Smooth muscle cell of bladder (primary cell): ENCODE measurements at places on chromosomes 12 and 14. TPM values are rescaled to one million over a fixed set of nuclear protein-coding genes. Genes with fewer than 3 reads are reported as not detected.

OAS3 gene
- total RNA-seq, result 1.0 and 1.6 TPM in 2 replicates

DIO2 gene
- 2.4 and 14.1 TPM in 2 replicates for total RNA-seq

TMTC1 gene
- 83.5 and 88.6 TPM in 2 replicates for total RNA-seq

CMA1 gene
- not detected in 2 replicates for total RNA-seq

CPNE6 gene
- total RNA-seq, result not detected in 2 replicates

ACOT6 gene
- total RNA-seq, result not detected in 2 replicates

ETFBKMT gene
- 3.2 and 3.3 TPM in 2 replicates for total RNA-seq

FOXG1 gene
- total RNA-seq, result under 0.01 TPM in 2 replicates

GLT8D2 gene
- total RNA-seq, result 56.2 and 75.8 TPM in 2 replicates

AMIGO2 gene
- 15.4 and 44.7 TPM in 2 replicates for total RNA-seq

ATP6V1D gene
- total RNA-seq, result 116 and 132 TPM in 2 replicates

SYNDIG1L gene
- total RNA-seq, result not detected in 2 replicates

OR6C1 gene
- total RNA-seq, result not detected in 2 replicates
